ENCODE measurements at places on chromosomes 1 and 21. TPM values are rescaled to one million over a fixed set of nuclear protein-coding genes. Genes with fewer than 3 reads are reported as not detected.

Gene TSNAX
- 11.6 TPM for polyA plus RNA-seq

Gene OR2AK2
- not detected for polyA plus RNA-seq

Gene RPS8
- polyA plus RNA-seq: 3,127 TPM

Gene GPN2
- polyA plus RNA-seq: 17.4 TPM

Gene MATN1
- polyA plus RNA-seq: 0.08 TPM

Gene MEX3A
- polyA plus RNA-seq: 0.27 TPM
